ENCODE measurements at places on chromosomes 4 and X.

DNA sequence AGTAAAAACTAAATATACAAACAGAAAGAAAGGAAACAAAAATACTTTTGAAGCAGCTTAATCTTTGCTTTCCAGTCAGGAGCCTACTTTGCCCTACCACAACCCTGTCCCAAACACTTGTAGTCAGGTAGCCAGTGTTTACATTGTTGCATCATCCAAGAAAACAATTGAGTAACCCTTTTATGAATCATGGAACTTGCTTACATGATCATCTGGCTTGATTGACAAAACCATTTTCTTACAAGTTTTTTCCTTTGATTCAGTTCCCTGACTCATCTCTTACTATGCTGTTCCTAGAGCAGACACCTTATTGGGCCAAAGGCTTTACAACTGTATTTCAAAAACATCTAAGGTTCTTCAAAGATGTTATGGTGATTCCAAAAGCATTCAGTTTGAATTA is 740.1 kb downstream of the KLHL13 start:
- no peak for DNase-seq

- DNase-seq = no peak
These were observed 33.3 kb downstream of the SLIT2 start for GRCh38 chr4:20284990-20285389.

- DNase-seq = no peak
These were observed 119.6 kb downstream of the SHROOM3 start for GRCh38 chr4:76554630-76555029.

- no peak for DNase-seq
These were observed 87.3 kb upstream of the EMCN start for GRCh38 chr4:100605144-100605543.

DNA sequence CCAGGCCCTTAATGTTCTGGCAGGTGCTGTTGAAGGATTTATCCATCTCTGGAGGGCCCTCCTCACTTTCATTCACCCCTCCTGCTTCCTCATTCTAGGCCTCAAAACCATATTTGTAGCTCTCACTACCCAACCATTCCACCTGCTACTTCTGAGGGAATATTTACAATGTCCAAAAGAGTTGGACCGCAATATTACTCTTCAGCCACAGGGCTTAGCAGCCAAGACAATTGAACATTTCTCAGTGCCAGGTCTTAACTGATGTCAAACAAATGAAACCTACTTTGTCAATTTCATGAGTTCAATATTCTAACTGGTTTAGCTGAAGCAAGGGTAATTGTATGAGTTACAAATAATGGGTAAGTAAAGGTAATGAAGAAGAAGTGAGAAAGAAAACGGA is 113.2 kb downstream of the ENOX2 start:
- DNase-seq = no peak

- DNase-seq = no peak
These were observed 20.7 kb downstream of the STX18 start for GRCh38 chr4:4521136-4521535.

All from progenitor cell of endocrine pancreas (in vitro differentiated cells).